ENCODE measurements at places on chromosomes 6 and 20. TPM values are rescaled to one million over a fixed set of nuclear protein-coding genes. Genes with fewer than 3 reads are reported as not detected.

DNA sequence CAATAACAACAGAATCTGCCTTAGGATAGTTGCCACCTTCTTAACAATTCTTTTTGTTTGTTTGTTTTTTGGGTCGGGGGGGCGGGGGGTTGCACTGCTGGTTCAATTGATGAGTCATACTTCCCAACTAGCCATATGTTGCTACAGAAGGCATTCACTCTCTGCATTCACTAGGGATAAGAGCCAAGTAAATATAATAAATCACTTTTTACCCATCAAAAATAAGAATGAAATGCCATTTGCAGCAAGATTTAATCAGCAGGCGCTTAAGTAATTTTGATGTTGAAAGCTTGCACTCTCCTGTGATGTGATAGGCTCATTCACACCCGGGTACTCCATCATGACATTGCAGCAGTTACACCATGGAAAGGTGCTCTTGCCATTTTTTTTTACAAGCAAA lies 209.8 kb downstream of the HIVEP2 start:
- no peaks in the 10 kb centered on the region for H3K27me3 ChIP-seq
- H3K27ac ChIP-seq, result no peak overlapping the region
- H3K4me3 ChIP-seq, result no peak overlapping the region
- peaks cover 12% of the 10 kb centered on the region for H3K4me1 ChIP-seq

Gene ARFRP1
- total RNA-seq, result 37.2 TPM

Gene LY6G6F
- not detected for total RNA-seq

DNA sequence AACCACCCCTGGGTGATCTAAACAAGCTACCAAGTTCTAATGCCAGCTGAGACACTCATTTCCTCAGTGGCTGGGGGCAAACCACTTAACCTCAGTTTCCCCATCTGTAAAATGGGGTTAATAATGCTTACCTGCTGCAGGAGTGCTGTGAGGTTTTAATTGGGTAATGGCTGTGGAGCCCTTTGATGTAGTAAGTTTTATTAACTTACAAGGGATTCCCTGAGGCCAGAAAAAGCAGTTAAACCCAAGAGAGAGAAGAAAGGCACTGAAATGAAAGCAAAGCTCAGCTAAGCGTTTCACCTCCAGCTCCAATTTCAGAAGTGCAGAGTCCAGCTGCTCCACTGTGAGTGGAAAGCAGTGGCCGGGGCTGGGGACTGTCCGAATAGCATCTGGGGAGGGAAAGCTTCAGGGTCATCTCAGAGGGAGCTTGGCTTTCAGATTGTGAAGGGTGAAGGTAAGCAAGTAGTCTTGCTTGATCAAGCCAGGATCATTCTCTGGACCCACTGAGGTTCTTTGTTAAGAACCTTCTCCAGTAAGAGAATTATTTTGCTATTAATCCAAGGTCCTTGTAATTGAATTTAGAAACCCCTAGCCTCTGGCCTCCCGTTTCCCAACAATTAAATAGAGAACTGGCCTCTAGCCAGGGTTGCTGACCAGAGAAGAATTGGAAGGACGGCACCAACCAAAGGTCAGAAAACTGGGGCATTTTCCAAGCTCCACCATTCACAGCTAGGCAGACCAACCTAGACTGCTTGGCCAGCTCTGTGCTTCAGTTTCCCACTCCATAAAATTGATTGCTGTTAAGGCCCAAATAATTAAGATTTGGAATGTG lies 20.9 kb upstream of the TCP11 start:
- H3K36me3 ChIP-seq, result no peaks in the 10 kb centered on the region
- no peaks in the 10 kb centered on the region for H3K27me3 ChIP-seq
- H3K27ac ChIP-seq, result no peak overlapping the region
- H3K4me3 ChIP-seq, result no peak overlapping the region
- no peak for DNase-seq

DNA sequence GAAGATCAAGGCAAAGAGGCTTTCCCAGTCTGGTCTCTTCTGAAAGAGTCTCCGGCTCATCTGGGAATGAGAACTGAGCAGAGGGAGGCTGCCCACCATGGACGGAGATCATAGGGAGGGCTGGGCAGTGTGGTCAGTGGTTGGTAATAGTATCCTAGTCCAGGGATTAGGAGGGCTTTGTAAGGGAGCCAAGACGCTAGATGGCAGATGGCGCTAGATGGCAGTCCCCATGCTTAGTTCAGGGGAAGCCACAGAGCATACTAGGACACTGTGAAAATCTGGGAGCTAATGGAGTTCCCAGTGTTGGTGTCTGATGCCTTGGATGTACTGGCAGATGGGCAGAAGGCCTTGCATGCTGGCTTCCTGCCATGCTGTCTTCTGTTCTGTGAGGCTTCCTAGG lies 21.7 kb upstream of the DAAM2 start:
- no peaks in the 10 kb centered on the region for H3K36me3 ChIP-seq

- H3K4me3 ChIP-seq, result no peak overlapping the region
- H3K4me1 ChIP-seq, result peaks cover 10% of the 10 kb centered on the region
Measured at GRCh38 chr6:19024737-19025136, 637.6 kb downstream of the RNF144B start.

DNA sequence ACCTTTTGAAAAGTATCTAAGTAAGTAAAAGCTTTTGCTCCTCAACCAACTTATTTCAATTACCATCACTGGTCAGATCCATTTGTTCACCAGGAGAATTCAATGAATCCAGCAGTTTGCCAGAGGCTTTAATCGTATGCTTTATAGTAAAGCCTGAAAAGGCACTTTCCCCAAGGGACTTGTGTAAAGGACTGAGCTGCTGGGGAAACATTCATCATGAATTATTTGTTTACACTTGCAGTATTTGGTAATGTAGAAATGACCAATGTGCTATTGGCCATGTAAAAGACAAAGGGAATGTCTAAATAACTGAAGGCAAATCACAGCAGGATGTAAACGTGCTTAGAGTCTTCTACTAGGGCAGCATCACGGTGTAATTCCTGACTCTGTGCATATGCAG lies 471.4 kb downstream of the ADGRB3 start:
- no peak overlapping the region for H3K4me3 ChIP-seq
- H3K27me3 ChIP-seq, result no peaks in the 10 kb centered on the region
- peaks cover 8% of the 10 kb centered on the region for H3K4me1 ChIP-seq
- H3K36me3 ChIP-seq, result no peaks in the 10 kb centered on the region

Gene SIRPD
- not detected for total RNA-seq

DNA sequence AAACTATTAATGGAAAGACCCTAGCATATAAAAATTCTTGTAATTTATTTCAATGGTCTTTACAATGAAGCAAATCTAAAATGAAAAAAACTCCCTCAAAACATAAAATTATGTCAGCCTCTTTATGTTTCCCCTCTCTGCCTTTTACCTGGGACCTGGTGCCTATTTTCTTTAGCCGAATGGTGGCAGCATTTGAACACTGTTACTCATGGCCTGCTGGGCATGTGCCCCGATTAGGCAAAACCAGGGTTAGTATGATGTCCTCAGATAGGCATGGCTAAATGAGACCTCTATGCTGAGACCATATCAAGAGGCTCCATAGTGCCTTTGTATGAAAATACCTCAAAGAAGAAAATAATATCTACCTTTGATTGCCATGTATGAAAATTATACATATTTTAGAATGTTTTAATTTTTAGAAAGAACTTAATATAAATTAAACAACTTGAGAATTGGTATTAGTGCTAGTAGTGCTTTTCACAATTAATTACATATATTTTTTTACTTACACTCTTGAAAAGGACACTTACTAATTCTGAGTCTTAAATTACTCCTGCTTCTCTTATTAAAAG lies 22.5 kb upstream of the C6orf58 start:
- H3K36me3 ChIP-seq, result no peaks in the 10 kb centered on the region
- H3K4me1 ChIP-seq, result no peaks in the 10 kb centered on the region
- no peak overlapping the region for H3K27ac ChIP-seq
- H3K4me3 ChIP-seq, result no peak overlapping the region
- no peaks in the 10 kb centered on the region for H3K27me3 ChIP-seq

- no peaks in the 10 kb centered on the region for H3K36me3 ChIP-seq
- H3K27me3 ChIP-seq, result peaks cover 3% of the 10 kb centered on the region
- no peak overlapping the region for H3K4me3 ChIP-seq
- H3K4me1 ChIP-seq, result peaks cover 22% of the 10 kb centered on the region
Measured at GRCh38 chr6:137815692-137816091, 51.4 kb upstream of the TNFAIP3 start.

DNA sequence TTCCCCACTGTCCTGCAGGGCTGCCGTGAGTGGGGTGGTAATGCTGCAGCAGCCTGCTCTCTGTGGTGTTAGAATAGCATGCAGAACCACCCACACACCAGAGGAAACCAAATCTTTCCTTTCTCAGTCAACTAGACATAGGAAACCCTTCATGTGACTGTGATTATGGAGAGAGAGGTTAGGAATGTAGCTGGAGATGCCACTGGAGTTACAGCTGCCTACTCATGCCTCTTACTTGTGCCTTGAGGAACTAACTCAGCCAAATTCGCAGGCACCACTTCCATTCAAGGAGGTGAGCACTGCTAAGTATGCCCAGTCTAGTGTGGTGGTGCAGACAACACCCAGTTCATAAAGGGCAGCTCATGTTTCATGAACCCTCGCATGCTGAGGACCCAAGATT lies 27.4 kb downstream of the MUC22 start:
- H3K36me3 ChIP-seq, result no peaks in the 10 kb centered on the region
- H3K4me1 ChIP-seq, result peaks cover 16% of the 10 kb centered on the region
- H3K27ac ChIP-seq, result no peak overlapping the region
- no peak for DNase-seq
- no peak overlapping the region for H3K4me3 ChIP-seq

Gene PAQR8
- 21.2 TPM for total RNA-seq

Measured in type B pancreatic cell (in vitro differentiated cells).